ENCODE measurements at places on chromosomes 2 and 18.

DNA sequence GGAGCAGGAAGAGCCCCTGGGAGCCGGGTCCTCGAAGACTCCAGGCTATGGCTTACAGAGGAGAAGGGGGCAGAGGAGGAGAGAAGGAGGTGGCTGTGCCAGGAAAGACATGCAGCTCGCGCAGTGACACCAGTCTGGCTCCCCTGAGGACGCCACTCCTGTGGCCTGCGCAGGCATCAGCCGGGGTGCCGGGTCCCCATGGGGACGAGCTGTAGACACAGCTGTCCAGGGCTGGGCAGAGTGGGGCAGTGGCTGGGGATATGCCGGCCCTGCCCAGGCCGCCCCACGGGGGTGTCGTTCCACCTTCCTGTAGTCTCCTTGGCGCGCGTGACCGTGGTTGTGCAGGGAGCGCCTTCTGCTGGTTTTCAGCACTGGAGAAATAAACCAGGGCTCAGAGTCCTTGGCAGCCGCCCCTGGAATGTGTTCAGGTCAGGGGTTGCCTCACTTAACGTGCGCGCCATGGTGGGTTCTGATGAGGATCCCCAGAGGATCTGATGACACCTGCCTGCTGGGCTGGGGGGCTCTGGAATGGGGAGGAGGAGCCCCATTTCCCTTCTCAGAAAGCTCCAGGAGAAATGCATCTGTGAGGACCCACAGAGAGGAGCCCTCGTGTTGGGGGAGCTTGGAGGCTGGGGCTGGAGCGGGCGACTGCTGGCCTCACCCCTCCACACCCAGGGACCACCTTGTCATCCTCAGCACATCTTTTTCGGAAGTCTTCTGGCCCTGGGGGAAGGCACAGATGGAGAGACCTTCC lies 26.7 kb downstream of the RAMP1 start:
- DNase-seq: no peak

GRCh38 chr2:122029945-122030344 lies 274.5 kb downstream of the TSN start:
- DNase-seq: no peak

DNA sequence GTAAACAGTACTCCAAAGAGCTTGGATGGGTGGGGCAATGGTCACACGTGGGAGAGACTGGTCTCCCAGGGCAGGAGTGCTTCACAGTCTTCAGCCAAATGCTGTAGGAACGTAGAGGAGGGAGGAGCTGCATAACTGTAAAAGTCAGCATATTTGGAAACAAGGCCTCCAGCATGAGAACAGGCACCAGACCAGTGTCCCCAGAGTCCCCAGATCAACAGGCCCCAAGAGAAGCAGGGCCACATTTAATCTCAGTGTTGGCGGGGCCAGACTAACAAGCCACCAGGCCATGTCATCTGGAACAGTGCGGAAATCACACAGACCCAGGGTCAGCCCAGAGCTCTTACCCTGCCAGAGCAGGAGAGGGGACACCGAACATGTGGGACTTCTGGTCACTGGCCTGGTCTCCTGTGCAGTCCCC lies 63.2 kb downstream of the ADCY3 start:
- no peak for DNase-seq

- no peak for DNase-seq
Measured at GRCh38 chr18:22346401-22346952, 71.2 kb downstream of the CTAGE1 start.

GRCh38 chr2:44582363-44583008 lies 220.7 kb downstream of the CAMKMT start:
- no peak for DNase-seq

DNA sequence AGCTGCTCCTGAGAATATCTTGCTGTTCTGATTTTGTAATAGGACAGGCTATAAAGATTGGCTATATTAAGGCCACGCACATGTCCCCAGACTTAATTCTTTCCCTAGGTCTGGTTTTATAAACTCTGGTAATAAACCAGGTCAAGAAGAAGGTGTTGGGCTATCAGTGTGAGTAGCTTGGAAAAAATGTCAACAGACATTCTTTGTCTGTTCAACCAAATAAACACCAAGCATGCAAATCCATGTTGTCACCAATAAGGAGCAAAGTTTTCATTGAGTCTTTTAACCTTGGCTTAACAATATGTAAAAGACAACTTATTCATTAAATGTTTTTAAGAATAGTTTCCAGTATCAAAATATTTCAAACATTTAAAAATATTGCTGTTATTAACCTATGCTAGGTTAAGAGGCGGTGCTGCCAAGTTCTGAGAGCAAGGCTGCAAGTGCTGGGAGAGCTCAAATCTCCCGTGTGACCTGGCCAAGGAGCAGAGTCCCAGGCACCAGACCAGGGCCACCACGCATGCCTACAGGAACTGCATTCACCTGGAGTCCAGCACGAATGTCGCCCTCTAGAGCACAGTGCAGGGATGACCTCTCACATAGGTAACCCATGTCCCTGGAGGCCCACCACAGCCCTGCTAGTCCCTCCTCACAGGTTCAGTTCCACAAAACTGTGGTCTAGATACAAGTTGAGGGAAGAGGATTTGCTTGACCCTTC lies 120.5 kb upstream of the POU3F3 start:
- no peak for DNase-seq
